Immature natural killer cell (primary cell): ENCODE measurements at places on chromosomes 13 and 19.

DNA sequence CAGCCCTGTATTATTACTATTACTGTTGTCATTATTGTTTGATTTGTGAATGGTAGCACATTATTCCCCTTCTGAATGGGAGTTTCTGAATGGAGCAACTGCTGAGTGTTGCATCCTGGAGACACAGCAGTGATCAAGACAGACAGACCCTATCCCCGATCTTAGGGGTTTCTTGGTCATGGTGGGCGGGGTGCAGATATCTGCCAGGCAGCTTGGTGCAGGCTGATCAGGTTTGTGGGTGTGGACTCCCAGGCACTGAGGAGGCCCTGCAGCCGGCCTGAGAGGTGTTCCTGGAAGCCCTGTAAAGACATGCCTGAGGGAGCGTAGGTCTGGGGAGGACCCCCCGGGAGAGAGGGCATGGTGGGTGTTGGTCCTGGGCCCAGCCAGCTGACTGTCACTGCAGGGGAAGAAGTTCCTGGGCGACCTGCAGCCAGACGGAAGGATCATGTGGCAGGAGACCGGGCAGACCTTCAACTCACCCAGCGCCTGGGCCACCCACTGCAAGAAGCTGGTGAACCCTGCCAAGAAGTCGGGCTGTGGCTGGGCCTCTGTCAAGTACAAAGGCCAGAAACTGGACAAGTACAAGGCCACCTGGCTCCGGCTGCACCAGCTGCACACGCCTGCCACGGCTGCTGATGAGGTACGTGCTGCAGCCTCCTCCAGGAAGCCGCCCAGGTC lies 2.1 kb downstream of the MPND start:
- DNase-seq: no peak

- no peak for DNase-seq
These were observed 1227.9 kb upstream of the SPRY2 start for GRCh38 chr13:81568824-81569223.

GRCh38 chr13:45860240-45860639 lies 8.7 kb upstream of the SIAH3 start:
- DNase-seq: no peak

DNA sequence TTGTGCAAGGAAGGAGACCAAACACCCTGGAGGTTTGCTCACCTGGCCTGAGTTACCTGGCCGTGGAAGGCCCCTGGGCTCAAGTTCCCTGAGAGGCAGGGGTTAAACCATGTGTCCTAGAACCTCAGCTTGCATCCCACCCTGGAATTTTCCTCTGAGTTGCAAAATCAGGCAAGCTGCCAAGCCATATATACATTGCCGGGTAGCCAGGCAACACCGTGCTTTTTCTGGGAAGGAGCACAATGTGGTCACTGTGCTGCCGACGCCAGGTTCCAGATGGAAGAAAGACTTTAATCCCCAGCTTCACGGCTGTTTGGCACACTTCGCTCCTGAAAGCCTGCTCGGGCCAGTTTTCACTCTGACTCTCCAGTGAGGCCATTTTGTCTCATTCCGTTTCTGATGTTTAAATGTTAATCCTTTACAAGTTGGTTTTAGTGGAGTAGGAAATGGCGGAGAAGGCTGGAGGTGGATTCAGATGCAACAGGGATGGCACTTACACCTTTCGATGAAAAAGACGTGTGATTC lies 60.1 kb upstream of the PEG3 start:
- no peak for DNase-seq

DNA sequence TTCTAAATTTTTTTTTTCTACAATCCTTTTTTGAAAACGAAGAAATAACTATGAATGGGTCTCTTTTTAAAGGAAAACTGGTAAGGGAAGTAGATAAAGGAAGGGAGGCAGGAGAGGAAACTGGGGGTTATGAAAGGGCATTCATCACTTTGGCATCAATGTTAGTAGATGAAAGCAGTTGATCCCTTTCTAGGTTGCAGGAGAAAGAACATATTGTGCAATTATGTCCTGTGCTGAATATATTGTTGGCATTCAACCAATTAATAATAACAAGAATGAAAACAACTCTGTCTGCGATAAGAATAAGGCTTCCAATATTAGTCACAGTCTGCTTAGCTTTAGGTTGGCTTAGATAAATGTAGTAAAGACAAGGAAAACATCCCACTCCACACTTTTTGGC lies 796.8 kb upstream of the KLHL1 start:
- no peak for DNase-seq

DNA sequence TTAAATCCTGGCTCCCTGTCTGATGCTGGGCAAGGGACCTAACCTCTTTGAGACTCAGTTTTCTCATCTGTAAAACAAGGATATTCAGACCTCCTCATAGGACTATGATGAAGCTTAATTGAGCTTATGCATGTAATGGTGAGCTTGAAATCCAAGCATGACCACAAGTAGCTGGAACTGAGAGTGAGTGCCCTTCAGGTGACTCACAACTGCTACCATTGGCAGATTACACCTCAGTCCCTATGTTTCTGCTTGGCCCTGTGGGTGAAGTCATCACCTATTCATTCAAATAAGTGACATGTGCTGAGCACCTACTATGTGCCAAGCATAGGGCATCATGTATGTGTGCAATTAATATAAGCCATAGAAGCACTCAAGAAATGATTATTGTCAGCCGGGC lies 25.7 kb downstream of the NOVA2 start:
- no peak for DNase-seq

DNA sequence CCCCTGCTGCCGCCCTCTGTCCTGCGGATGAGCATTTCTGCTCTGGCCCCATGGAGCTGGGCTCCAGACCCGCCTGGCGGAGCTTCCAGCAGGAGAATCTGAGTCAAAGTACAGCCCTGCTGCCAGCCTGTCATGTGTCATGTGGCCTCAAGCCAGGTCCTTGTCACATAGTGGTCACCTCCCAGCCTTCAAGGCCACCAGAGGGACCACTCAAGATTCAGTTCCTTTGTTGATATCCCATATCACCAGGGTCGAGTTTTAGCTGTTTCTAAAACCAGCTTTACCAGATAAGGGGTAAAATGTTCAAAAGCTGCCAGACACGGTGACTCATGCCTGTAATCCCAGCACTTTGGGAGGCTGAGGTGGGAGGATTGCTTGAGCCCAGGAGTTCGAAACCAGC lies 13.4 kb downstream of the THOP1 start:
- no peak for DNase-seq

DNA sequence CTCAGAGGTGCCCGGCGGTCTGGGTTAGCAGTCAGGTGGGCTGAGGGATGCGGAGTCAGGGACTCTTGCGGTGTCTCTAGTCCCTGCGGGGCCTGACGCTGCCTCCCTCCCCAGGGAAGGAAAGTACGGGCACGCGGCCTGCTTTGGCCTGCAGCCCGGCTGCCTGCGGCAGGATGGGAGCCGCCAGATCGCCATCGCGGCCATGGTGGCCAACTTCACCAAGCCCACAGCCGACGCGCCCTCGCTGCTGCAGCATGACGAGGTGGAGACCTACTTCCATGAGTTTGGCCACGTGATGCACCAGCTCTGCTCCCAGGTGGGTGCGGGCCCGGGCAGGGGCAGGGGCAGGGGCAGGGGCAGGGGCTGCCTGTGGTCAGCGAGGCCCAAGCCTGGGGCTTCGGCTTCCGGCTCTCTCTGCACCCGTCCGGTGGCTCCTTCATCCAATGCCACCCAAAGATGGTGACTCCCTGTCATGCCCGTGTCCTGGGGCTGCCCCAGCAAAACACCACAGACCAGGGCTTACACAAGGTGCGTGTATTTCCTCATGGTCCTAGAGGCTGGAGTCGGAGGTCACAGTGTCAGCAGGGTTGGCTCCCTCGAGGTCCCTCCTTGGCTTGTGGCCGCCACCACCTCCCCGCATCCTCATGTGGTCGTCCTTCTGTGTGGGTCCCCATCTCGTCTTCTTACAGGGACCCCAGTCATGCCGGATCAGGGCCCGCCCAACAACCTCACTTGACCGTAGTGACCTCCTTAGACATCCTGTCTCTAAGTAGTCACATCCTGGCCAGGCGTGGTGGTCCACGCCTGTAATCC lies 11.3 kb upstream of the ZNF554 start:
- no peak for DNase-seq
